Naive thymus-derived CD4-positive, alpha-beta T cell (primary cell): ENCODE measurements at places on chromosomes 7 and 10.

- no peak for DNase-seq
- no peaks in the 10 kb centered on the region for H3K36me3 ChIP-seq
- no peaks in the 10 kb centered on the region for H3K27me3 ChIP-seq
- H3K27ac ChIP-seq = no peak overlapping the region
- H3K4me1 ChIP-seq = no peaks in the 10 kb centered on the region
These were observed 53.7 kb downstream of the SLC39A12 start for GRCh38 chr10:18005445-18005780.

DNA sequence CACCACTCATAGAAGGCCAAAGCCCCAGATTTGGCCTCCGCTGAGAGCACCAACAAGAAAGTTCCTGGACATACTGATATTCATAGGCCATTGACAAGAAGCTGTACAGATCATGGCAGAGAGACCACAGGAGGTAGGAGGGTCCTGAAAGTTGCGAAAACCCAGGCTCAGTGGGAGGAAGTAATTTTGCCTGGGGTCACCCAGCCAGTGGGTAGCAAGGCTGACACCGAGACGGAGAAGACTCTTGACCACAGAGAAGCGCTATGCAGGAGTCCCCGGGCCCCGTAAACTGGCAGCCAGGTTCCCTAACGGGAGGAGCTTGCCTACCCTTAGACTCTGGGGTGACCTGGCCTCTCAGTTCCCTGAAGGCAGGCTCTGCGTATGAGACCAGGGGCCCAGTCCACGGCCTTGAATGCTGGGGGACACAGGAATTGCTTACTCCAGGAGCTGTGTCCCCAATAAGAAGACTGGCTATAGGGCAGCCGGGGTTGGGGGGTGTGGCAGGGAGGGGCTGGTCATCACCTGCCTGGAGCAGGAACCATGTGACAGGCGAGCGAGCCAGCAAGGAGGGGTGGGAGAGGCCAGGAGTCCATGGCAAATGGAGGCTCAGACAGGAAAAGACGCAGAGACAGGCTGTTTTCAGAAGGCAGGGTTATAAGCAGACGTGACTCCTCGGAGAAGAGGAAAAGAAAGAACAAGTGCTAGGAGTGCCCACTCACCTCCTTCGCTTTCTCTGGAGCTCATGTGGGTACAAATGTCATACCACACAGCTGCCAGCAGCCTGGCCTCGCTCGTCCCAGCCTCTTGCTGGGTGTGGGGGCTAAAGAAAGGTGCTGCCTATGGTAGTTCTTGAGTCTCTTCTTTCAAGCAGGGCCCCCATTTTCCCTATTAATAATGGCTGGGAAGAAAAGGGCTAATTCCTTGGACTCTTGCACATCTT, 24.6 kb upstream of the NPFFR1 start:
- H3K27ac ChIP-seq = no peak overlapping the region
- DNase-seq = no peak
- no peak overlapping the region for H3K4me3 ChIP-seq
- no peaks in the 10 kb centered on the region for H3K36me3 ChIP-seq
- H3K4me1 ChIP-seq = no peaks in the 10 kb centered on the region

DNA sequence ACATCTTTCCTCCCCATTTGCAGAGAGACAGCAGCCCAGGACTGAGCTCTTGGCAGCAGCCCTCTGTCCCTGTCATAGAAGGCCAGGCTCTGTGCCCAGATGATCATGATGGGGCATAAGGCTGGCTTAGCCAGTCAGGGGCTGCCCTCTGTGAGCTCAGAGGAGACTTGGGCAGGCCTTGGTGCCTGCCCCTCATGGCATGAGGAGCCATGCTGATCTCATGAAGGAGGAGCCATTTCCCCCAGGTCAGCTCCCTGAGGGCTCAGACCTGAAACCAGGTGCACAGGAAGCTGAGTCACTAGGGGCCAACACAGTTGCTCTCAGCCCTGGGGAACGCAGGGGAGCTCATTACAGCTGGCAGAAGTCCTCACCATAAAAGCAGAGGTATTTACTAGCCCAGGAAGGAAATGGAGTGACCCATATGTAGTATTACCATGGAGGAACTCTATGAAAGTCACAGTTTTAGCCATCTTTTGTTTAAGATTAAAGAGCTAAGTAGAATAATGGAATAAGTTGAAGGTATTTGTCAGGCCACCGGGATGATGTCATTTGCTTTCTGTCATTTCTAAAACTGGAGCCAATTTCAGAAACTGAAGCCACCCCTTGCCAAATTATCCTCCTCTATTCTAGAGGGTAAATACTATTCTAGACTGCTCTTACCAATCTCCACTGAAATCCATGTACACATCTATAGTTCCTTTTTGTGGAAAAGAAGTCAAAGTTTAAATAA, 362.4 kb upstream of the ZNF32 start:
- no peak for DNase-seq
- H3K36me3 ChIP-seq = no peaks in the 10 kb centered on the region
- H3K4me3 ChIP-seq = no peak overlapping the region
- no peaks in the 10 kb centered on the region for H3K4me1 ChIP-seq
- no peak overlapping the region for H3K27ac ChIP-seq

GRCh38 chr7:50588937-50589336, 23.7 kb upstream of the DDC start:
- H3K4me1 ChIP-seq = no peaks in the 10 kb centered on the region
- H3K27me3 ChIP-seq = no peaks in the 10 kb centered on the region
- H3K4me3 ChIP-seq = no peak overlapping the region
- no peak overlapping the region for H3K27ac ChIP-seq
- H3K36me3 ChIP-seq = no peaks in the 10 kb centered on the region

- no peaks in the 10 kb centered on the region for H3K27me3 ChIP-seq
- H3K27ac ChIP-seq = no peak overlapping the region
- no peaks in the 10 kb centered on the region for H3K36me3 ChIP-seq
- no peak for DNase-seq
These were observed 39.8 kb downstream of the GNA12 start for GRCh38 chr7:2804227-2804763.

DNA sequence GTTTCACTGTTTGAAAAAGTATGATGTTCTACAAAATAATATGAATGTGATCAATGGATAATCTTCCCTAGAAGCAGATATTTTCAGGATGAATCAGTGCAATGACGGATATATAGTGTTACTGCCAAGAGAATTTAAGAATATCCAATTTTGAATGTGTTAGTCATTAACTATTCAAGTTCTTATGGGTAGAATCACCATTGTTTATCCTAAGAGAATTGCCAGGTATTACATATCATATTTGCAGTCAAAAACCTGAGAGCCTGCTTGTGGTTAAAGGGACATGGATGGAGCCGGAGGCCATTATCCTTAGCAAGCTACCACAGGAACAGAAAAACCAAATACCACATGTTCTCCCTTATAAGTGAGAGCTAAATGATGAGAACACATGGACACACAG, 26.9 kb downstream of the AHR start:
- no peaks in the 10 kb centered on the region for H3K4me1 ChIP-seq
- H3K27me3 ChIP-seq = no peaks in the 10 kb centered on the region
- H3K36me3 ChIP-seq = peaks cover 4% of the 10 kb centered on the region
- DNase-seq = no peak
- H3K4me3 ChIP-seq = no peak overlapping the region

- H3K4me1 ChIP-seq = no peaks in the 10 kb centered on the region
- no peaks in the 10 kb centered on the region for H3K36me3 ChIP-seq
- H3K4me3 ChIP-seq = no peak overlapping the region
- no peaks in the 10 kb centered on the region for H3K27me3 ChIP-seq
- DNase-seq = no peak
- H3K27ac ChIP-seq = no peak overlapping the region
These were observed 117.7 kb upstream of the KIAA1217 start for GRCh38 chr10:24091256-24091655.

- H3K4me3 ChIP-seq = no peak overlapping the region
- DNase-seq = no peak
- H3K36me3 ChIP-seq = no peaks in the 10 kb centered on the region
- H3K4me1 ChIP-seq = no peaks in the 10 kb centered on the region
These were observed 77.5 kb downstream of the AFAP1L2 start for GRCh38 chr10:114326795-114327194.

GRCh38 chr7:151178236-151178635, 8.8 kb downstream of the ASB10 start:
- H3K27me3 ChIP-seq = no peaks in the 10 kb centered on the region
- no peak overlapping the region for H3K4me3 ChIP-seq
- H3K36me3 ChIP-seq = no peaks in the 10 kb centered on the region
- no peak overlapping the region for H3K27ac ChIP-seq
- no peaks in the 10 kb centered on the region for H3K4me1 ChIP-seq

DNA sequence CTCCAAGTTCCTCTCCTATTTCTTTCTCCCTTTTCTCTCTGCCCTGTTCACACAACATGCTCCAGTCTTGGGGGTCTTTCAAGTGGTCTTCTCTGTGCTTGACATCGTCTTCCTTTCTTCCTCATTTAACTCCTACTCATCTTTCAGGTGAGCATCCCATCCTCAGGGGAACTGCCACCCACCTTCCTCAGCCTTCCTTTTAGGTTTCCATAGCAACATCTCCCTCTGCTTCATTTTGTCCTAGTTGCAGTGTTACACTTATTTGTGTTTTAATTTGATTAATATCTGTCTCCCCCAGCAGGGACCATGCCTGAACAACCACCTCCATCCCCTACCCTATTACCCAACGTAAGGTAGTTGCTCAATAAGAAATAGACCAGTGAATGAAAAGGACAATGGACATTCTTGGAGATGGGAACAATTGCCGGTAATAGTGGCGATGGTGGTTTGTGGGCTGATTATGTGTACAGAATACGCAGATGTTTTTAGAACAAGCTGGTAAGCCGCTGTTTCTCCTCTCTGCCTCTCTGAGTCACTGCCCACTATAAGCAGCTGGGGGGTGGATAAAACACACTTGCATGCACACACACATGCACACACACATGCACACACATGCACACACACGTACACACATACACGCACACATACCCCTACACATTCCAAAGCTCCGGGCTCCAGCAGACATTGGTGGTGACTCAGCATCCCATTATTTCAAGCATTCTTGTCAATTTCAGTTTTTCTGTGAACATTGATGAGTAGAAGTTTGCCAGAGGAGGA, 251.6 kb downstream of the GATA3 start:
- H3K36me3 ChIP-seq = no peaks in the 10 kb centered on the region
- H3K27ac ChIP-seq = no peak overlapping the region
- H3K4me1 ChIP-seq = no peaks in the 10 kb centered on the region
- H3K4me3 ChIP-seq = no peak overlapping the region

- no peak for DNase-seq
- H3K4me3 ChIP-seq = no peak overlapping the region
- H3K27ac ChIP-seq = no peak overlapping the region
- H3K36me3 ChIP-seq = peaks cover 5% of the 10 kb centered on the region
- H3K4me1 ChIP-seq = no peaks in the 10 kb centered on the region
These were observed 40.2 kb downstream of the WDR11 start for GRCh38 chr10:120891365-120891764.

GRCh38 chr7:2687881-2688318, at the start of gene AMZ1:
Gene AMZ1 (plus strand): TSS chr7:2688202. CDS start chr7:2700452, 12,250 bp downstream.
- no peaks in the 10 kb centered on the region for H3K4me1 ChIP-seq
- no peak for DNase-seq
- H3K36me3 ChIP-seq = no peaks in the 10 kb centered on the region
- H3K4me3 ChIP-seq = no peak within 1 kb of the TSS

DNA sequence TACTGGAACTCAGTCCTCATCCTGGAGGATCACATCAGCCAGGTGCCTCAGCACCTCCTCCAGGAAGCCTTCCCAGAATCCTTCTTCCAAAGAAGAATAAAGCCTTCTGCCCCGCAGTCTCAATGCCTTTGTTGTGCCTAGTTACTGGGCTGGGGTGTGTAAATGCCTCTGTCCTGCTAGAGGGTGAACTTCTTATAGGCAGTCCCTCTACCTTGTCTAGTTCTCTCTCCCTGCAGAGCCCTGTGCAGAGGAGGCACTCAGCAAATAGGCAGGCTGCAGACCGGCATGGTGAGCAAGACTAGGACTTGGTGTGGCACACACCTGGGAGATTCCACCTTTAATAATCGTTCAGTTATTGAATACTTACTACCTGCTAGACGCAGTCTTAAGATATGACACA, 104.7 kb upstream of the PCBD1 start:
- no peak overlapping the region for H3K4me3 ChIP-seq
- no peak overlapping the region for H3K27ac ChIP-seq
- no peaks in the 10 kb centered on the region for H3K27me3 ChIP-seq
- no peaks in the 10 kb centered on the region for H3K36me3 ChIP-seq
- no peaks in the 10 kb centered on the region for H3K4me1 ChIP-seq

DNA sequence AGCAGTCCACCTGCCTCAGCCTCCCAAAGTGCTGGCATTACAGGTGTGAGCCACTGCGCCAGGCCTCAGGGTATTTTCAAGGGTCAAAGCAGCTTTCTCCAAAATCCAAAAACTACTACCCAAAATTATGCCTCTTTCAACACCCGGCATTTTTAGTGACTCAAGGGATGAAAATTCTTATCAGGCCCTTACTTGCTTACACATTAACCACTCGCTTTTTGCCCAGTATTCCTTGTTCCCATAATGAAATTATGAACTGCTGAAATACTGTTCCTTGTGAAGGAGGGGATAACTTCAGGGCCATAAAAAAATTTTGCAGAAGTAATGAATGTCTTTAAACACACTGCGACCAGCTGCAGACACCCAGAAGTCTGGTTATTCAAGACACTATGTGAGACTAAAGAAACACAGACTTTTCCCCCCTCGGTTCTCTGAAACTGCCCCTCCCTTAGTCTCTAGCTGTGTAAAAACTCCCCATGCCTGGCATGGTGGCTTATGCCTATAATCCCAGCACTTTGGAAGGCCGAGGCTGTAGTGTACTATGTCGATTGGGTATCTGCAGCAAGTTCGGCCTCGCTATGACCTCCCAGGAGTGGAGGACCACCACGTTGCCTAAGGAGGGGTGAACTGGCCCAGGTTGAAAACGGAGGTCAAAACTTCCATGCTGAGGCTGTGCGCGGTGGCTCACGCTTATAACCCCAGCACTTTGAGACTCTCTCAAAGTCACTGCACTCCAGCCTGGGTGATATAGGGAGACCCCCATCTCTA, 12.0 kb downstream of the FXYD4 start:
- H3K27me3 ChIP-seq = no peaks in the 10 kb centered on the region
- H3K4me1 ChIP-seq = peaks cover 4% of the 10 kb centered on the region
- DNase-seq = no peak
- peaks cover 24% of the 10 kb centered on the region for H3K36me3 ChIP-seq

- H3K4me1 ChIP-seq = no peaks in the 10 kb centered on the region
- H3K36me3 ChIP-seq = no peaks in the 10 kb centered on the region
- no peak overlapping the region for H3K27ac ChIP-seq
These were observed 12.4 kb upstream of the JAZF1 start for GRCh38 chr7:28192786-28193585.

GRCh38 chr7:134211817-134212216, 84.7 kb downstream of the LRGUK start:
- no peak overlapping the region for H3K4me3 ChIP-seq
- H3K27ac ChIP-seq = no peak overlapping the region
- DNase-seq = no peak
- no peaks in the 10 kb centered on the region for H3K27me3 ChIP-seq

DNA sequence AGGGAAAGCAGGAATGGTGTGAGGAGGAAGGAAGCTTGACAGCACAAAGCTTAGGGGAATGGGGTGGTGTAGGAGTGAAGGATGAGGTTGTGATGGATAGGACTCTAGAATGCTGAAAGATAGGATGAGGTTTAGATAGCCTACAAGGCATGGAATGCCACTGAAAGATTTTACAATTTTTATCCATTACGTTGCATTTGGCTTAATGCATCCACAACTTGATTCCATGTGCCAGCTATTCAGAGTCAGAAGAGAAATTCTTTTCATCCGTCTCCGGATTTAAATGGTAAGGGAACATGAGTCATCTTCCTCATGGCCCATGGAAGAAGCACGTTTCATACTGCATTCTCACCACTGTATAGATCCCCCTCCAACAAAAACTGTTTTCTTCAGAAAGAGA, 212.4 kb upstream of the BMPER start:
- no peak overlapping the region for H3K27ac ChIP-seq
- no peaks in the 10 kb centered on the region for H3K27me3 ChIP-seq
- H3K4me3 ChIP-seq = no peak overlapping the region
- H3K36me3 ChIP-seq = no peaks in the 10 kb centered on the region
